Myocyte (in vitro differentiated cells): ENCODE measurements at places on chromosomes 16 and 17.

DNA sequence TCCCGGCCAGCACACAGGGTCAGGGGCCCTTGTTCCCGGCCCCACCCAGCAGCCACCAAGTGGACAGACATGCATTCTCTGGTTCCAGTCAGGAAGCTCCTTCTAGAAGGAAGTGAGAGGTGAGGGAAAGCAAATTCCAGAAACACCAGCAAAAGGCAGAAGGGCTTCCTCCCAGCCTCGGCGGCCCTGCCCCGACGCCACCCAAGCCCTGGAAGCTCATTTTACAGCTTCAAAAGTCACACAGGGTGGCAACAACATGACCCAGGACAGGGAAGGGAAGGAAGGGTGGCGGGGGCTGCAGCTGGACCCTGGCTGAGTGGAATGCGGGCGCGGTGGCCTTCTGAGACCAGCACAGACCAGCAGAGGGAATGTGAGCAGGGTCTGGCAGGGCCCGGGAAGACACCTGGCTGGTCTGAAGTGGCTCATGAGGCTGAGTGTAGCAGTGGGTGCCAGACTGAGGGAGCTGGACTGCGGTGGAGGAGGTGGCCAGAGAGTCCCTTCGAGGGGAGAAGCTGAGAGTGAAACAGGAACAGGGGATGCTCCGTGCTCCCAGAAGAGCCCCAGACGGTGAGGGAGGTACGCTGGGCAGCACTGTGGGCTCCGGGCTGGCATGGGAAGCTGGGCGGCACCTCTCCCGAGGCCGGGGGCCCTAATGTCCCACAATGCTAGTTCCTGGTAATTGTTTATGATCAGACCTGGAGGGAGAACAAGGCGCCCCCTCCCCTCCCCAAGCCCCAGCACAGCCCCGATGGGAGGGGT is 1.9 kb upstream of the UNC13D start:
- DNase-seq, result no peak

DNA sequence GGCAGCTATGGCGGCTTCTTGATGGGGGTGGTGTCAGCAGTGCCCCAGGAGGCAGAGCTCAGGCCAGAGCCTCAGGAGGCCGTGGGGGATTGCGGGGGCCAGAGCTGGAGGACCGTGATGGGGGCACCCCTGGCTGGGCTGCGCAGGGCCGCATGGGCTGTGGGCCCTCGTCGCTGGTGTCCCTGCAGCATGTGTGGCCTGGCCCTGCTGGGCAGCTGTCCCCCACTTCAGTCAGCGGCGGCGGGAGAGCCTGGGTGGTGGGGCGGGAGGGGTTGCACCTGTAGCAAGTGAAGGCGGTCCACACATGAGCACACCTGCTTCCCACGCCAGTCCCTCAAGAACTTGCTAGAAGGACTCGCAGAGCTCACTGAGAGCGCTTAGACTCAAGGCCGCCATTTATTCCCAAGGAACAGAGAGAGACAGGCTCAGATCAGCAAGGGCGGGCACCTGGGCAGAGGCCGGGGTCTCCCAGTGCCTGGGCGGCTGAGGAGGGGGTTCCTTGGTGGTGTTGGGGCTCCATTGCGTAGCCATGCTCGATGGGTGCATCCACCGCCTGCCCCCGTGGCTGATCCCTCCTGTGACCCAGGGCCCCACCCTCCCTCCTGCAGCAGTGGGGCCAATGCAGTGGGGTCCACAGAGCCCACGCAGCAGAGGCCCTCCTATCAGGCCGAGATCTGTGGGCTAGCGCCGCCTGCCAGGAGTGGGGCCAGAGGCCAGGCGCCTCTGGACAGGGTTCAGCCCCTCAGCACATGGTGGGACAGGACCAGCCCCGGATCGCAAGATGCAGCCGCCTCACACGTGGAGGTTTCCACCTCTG is 15.7 kb downstream of the PRSS27 start:
- no peak for DNase-seq

DNA sequence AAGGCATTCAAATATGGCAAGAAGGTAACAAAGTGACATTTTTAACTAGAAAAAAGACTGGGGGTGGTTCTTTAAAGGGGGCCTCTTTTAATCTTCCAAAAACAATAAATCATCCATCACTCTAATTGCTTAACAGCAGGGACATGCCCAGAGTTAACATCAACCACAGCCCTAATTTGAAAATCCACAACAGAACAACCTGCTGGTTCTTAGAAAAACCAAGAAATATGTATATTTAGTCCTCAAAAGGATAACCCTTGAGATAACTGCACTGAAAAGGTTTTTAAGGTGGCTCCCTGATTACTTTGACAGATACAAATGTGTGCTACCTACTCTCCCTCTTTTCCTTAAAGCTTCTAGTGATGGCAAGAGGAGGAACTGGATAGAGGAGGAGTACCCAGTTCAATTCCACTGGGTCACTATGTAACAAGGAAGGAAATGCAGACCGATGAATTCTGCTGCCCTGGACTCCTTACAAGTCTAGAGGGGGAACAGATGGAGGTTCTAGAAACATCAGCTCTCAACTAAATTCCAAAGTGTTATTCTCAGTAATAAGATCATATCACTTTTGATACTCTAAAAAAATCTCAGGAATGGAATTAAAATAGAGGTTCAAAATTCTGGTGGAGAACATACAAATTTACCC is 54.3 kb downstream of the N4BP1 start:
- DNase-seq, result no peak

GRCh38 chr16:64736857-64737256 is 385.0 kb downstream of the CDH11 start:
- no peak for DNase-seq

DNA sequence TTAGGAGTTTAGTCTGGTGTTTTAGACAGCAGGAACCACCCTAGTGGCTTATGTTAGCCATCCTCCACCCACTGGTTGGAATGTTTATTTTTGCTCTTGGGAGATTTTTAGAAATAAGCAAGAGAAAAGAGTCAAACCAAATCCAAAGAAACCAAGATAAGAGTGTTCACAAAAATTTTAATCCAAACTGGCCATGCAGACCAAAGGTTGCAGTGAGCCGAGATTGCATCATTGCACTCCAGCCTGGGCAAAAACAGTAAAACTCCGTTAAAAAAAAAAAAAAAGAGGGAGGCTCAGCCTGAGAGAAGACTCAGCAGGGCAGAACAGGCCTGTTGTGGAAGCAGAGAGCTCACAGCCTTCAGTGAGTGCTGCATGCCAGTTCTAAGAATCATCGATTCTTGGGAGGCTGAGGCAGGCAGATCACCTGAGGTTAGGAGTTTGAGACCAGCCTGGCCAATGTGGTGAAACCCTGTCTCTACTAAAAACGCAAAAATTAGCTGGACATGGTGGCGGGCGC is 12.2 kb upstream of the C16orf54 start:
- DNase-seq, result peak; percentile 2

DNA sequence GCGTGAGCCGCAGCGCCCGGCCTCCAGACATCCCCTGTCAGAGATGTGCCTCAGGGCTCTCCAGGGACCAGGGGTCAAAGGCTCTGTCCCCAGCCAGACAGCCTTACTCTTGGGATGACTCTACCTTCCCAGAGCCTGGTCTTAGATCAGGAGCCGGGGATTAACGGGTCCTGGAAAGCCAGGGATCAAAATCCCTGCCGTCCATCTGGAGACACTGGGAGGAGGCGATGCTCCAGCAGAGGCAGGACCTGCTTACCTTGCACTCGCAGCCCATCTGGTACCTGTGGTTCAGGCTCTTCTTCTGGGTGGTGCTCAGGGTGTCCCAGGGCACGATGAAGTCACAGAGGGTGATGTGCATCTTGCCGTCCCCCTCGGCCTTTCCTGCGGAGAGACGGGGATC is 16.7 kb upstream of the USP36 start:
- DNase-seq, result no peak

DNA sequence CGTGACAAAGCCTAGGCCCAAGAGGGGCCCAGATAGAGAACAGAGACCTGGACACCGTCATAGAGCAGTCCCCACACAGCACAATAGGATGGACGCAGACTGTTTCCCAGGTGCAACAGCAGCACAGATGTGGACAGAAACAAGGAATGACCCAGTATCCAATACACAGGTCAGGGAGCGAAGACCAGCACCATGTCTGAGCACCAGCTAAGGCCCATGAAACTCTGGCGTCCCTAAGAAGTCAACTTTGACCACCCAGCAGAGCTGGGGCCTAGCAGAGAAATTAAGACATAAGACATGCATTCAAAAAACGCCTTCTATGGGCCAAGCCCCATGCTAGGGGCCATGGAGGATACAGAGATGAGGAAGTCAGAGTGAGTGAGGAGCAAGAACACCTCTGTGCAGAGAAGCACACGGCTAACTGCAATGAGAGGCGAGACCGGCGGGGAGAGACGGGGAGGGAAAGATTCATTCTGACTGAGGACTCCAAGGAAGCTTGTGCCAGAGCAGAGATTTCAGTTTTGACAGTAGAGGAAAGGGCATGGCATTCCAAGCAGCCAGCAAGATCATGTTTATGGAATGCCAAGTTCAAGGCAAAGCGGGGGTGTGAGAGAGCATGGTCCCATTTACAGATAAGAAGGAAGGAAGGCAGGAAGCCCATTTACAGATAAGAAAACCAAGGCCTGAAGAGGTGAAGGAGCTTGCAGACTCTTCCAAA is 50.8 kb downstream of the PITPNM3 start:
- peak; percentile 28 for DNase-seq

DNA sequence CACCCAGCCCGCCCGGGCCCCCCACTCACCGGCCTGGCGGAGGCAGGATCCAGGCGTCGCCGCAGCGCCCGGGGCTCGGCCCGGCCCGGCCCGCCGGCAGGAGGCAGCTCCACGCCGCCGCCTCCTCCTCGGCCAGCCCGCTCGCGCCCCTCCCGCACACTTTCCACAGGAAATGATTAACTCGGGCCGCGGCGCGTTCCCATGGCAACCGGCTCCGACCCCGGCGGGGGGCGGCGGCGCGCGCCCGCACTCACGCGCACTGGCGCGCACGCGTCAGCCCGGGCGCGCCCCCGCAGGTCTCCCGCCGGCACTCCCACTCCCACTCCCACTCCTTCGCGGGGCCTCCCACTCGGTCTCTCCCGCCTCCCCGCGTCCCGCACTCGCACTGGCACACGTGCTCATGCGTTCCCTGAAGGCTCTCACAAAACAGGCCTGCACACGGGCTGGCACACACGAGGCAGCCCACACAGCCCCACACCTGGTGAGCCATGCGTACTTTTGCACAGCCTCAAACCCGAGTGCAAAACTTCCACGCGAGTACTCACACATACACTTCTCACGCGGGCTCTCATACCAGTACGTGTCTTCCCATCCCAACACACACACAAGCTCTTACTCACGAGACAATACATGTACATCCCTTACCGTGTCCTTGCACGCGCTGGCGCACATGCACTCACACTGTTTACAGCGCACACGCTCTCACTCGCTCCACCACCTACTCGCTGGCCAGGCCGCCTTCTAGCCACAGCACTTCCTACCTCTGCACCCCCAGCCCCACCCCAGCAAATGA is at the start of gene KIFC3:
Gene KIFC3, minus strand, starts transcription at position 151 of the 793 bp plus-strand sequence. CDS start 4,248 bp downstream, outside the sequence.
- peak; percentile 67 for DNase-seq

GRCh38 chr16:81797443-81797842 is 18.4 kb downstream of the PLCG2 start:
- DNase-seq, result no peak

DNA sequence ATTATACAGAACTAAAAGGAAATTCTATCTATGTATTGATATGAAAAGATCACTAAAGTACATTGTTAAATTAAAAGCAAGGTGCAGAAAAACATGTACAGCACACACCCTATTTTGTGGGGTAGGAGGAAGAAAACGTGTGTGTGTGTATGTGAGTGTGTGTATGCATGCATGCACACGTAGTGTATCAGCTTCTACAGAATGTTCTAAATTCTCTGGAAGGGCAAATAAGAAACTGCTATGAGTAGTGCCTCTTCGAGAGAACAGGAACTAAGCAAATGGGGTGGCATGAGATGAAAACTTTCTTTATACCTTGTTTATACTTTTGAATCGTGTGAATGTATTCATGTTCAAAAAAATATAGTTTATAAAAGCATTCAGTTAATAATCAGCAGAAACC is 58.9 kb downstream of the TMC6 start:
- DNase-seq, result no peak

DNA sequence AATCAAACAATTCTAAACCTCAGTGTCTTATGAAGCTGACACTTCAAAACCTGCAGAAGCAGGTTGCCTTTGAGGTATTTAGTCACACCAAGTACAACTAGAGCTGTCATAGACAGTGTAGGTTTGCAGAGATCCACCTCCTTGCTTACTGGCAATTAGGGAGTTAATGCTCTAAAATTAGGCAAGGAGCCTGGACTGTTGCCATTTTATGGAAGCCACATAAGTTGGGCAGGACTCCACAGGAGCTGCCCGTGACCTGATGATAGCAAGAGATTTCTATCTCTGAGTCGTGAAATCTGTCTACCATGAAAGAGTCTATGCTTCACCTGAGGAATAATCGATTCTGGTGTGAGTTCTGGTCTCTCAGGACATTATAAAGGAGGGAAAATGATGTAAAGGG is 8.9 kb downstream of the EME1 start:
- peak; percentile 43 for DNase-seq

GRCh38 chr17:57915985-57916757 is 39.0 kb downstream of the CUEDC1 start:
- DNase-seq, result peak; percentile 71

- no peak for DNase-seq
Observed at GRCh38 chr17:57536789-57537523, 208.1 kb downstream of the CCDC182 start.

GRCh38 chr16:55856950-55857349 is 18.2 kb downstream of the CES5A start:
- no peak for DNase-seq

DNA sequence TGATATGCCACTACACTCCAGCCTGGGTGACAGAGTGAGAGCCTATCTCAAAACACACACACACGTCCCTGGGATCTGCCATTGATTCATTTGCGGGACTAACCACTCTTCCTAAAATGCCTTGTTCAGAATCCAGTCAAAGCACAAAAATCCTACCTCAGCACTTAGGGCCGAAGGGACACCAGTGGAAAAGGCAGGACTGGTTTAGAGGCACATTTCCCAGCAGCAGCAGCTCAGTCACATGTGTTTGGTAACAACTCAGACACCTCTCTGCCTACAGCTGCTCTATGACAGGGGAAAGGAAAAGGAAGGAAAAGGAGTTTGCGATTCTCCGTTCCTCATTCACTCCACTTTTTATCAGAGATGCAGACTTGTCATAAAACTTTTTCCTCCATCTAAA is 12.2 kb downstream of the KNOP1 start:
- no peak for DNase-seq

GRCh38 chr17:58279016-58279711 is 1.6 kb downstream of the MPO start:
- peak; percentile 62 for DNase-seq

DNA sequence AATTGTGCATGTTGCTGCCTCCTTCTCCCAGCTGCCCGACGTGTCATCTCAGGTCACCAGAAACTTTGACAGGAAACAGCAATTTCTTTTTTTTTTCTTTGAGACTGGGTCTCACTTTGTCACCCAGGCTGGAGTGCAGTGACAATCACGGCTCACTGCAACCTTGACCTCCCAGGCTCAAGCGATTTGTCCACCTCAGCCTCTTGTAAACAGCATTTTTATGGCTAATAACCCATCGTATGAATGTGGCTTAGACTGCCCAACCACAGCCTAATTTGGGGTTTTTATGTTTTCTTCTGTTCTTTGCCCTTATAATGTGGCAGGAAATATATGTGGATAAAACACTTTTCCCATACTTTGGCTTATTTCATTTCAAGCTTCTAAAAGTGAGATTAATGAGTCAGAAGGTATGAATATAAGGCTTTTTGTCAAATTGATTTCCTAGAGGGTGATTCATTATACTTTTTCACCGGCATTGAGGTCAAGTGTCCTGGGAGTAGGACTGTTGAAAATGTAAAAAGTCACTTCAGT is 31.0 kb upstream of the SLC5A10 start:
- DNase-seq, result no peak

- no peak for DNase-seq
Observed at GRCh38 chr17:4055014-4055413, 87.8 kb downstream of the ZZEF1 start.
